ENCODE measurements at places on chromosomes 6 and 20. TPM values are rescaled to one million over a fixed set of nuclear protein-coding genes. Genes with fewer than 3 reads are reported as not detected.

Gene FOXF2
- total RNA-seq, result 0.25 TPM

Gene PROKR2
- total RNA-seq, result not detected

Gene RSPO3
- total RNA-seq, result 7.9 TPM

Gene EDN3
- total RNA-seq, result not detected

Gene DNAH8
- 0.08 TPM for total RNA-seq

Gene PRPH2
- total RNA-seq, result 0.72 TPM

Gene TPBG
- 101 TPM for total RNA-seq

Gene DSN1
- 40.4 TPM for total RNA-seq

Gene GJA10
- total RNA-seq, result not detected

Gene COL9A3
- total RNA-seq, result 0.98 TPM

Gene SLC17A3
- 1.1 TPM for total RNA-seq

Gene RAET1E
- total RNA-seq, result 0.63 TPM

Gene ABHD16B
- total RNA-seq, result not detected

Gene MACROD2
- 1.3 TPM for total RNA-seq

Gene VWA7
- 0.36 TPM for total RNA-seq

Gene SLC12A5
- total RNA-seq, result not detected

Gene NRSN1
- total RNA-seq, result not detected

Gene CGA
- not detected for total RNA-seq

Gene SNAI1
- total RNA-seq, result 2.7 TPM

Gene WFDC6
- total RNA-seq, result not detected

Gene LZTS3
- total RNA-seq, result 3.6 TPM

Gene STMND1
- not detected for total RNA-seq

Gene GSTA3
- not detected for total RNA-seq
